ENCODE measurements at places on chromosomes 5 and 9.

- no peak for DNase-seq
Observed at GRCh38 chr5:149301049-149301743, 29.5 kb downstream of the AFAP1L1 start.

- no peak for DNase-seq
Observed at GRCh38 chr9:18235181-18235908, 238.6 kb upstream of the ADAMTSL1 start.

GRCh38 chr5:107523029-107523680 is 147.6 kb downstream of the EFNA5 start:
- DNase-seq = no peak

DNA sequence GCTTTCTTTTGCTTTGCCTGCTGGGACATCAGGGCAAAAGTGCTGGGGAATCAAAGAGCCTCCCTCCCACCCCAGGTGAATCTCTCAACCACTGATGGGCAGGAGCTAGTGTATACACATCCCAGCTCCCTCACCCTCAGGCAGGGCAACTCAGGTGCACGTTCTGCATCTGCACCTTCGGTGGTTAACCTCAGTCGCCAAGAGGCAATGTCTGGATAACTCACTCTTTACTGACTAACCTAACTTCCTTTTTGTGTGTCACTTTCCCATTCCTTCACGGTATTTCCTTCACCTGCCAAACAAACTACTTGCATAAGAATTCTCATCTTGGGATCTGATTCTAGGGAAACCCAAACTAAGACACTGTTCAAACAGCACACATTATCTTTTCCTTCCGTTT is 26.3 kb downstream of the CNTFR start:
- no peak for DNase-seq

DNA sequence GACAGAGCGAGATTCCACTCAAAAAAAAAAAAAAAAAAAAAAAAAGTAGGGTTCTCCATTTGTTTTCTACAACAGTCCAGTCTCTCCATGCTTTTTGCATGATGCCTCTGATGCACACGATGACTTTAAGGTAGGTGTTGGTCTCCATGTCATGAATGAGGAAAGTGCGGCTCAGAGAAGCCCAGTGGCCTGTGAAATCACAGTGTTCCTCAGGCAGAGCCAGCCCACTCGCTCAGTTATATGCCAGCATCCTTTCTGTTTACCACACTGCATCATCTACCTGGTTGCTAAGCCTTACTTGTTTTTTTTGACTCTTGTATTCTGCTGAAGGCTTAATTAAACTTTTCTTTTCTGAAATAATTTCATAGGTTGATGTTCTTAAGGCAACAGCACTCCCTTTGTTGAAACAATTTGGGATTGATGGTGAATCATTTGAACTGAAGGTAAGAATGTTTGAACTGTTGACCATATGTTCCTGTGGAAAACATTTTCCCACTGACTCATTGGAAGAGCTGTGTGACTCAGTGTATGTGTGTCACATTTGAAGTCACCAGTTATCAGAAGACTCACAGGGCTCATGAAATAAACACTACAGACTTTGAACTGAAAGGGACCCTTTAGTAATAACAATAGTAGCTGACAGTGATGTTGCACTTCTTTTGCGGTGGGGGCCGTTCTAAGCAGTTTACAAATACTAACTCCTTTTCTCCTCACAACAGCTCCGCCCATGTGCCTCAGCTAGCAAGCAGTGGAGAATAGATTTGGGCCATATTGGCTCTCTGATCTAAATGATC is 40.2 kb downstream of the RCL1 start:
- DNase-seq = peak; percentile 85

GRCh38 chr9:77403239-77403638 is 225.9 kb downstream of the VPS13A start:
- DNase-seq = no peak

DNA sequence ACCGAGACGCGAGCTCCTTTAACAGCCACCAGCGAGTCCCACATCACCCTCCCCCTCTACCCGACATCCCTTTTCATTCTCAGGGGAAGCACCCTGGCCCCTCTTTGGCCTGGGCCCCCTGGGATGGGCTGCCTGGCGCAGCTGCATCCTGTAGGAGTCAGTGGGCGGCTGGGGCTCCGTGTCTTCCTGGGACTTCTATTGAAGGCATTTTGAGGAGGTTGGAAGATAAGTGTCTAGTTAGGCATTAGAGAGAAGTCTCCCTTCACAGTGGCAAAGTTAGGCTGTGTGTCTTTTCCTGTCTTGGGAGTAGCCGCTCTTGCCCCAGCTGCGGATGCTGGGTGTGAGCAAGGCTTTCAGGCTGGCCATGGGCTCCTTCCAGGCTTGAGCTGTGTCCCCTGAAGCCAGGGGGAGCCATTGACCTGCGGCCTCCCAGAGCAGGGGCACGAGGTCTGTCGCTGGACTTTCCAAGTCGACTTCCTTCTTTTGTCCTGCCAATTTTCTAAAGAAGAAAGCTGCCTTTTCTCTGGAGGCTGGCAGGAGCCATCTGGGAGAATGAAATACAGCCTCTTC is 18.6 kb upstream of the NKD2 start:
- DNase-seq = no peak

- no peak for DNase-seq
Observed at GRCh38 chr5:146789712-146790653, 88.6 kb downstream of the PPP2R2B start.

DNA sequence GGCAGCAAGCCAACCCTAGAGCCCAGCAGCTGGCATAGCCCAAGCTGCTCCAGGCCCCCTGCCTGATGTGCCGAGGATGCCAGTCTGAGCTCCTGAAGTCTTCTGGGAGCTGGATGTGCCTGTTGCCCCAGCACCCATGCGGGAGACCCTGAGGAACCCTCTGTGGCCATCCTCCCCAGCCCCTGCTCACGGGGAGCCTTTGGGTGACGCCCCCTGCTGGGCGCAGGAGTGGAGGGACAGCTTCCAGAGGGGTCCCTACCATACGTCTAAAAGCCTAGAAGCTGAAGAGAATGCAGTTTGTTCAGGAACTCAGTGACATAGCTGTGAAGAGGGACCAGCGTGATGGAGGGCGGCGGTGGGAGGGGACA is 33.1 kb upstream of the MVB12B start:
- no peak for DNase-seq

- DNase-seq = peak; percentile 27
Observed at GRCh38 chr9:15144622-15145061, 162.4 kb downstream of the TTC39B start.

DNA sequence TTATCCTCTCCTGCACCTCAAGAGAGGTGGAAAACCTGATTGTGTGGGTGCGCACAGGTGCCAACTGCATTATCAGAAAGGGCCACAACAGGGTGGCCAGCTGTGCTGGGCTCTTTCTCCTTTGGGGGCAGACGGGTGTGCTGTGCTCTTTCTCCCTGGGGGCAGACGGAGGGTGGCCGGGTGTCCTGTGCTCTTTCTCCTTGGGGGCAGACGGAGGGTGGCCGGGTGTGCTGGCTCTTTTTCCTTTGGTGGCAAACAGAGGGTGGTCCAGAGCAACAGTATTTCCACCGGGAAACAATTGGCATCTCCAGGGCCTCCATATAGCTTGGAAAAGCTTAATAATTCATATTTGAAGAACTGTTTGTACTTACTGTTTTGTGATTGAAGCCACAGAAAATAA is 6.8 kb downstream of the LMX1B start:
- DNase-seq = no peak

Data from AG08395 (cell line).